ENCODE measurements at places on chromosomes 13 and 19.
A peak's percentile ranks its signal among the peaks of the same experiment; 100 is the strongest.

- no peak for DNase-seq
Measured at GRCh38 chr19:4559569-4559968, at the start of gene SEMA6B. SEMA6B (minus strand) TSS chr19:4559684; CDS start chr19:4558457, 1,227 bp downstream.

GRCh38 chr19:4988770-4989251 is 19.9 kb downstream of the KDM4B start:
- DNase-seq: peak; percentile 53

GRCh38 chr19:21581646-21582240 is 76.3 kb downstream of the ZNF429 start:
- no peak for DNase-seq

DNA sequence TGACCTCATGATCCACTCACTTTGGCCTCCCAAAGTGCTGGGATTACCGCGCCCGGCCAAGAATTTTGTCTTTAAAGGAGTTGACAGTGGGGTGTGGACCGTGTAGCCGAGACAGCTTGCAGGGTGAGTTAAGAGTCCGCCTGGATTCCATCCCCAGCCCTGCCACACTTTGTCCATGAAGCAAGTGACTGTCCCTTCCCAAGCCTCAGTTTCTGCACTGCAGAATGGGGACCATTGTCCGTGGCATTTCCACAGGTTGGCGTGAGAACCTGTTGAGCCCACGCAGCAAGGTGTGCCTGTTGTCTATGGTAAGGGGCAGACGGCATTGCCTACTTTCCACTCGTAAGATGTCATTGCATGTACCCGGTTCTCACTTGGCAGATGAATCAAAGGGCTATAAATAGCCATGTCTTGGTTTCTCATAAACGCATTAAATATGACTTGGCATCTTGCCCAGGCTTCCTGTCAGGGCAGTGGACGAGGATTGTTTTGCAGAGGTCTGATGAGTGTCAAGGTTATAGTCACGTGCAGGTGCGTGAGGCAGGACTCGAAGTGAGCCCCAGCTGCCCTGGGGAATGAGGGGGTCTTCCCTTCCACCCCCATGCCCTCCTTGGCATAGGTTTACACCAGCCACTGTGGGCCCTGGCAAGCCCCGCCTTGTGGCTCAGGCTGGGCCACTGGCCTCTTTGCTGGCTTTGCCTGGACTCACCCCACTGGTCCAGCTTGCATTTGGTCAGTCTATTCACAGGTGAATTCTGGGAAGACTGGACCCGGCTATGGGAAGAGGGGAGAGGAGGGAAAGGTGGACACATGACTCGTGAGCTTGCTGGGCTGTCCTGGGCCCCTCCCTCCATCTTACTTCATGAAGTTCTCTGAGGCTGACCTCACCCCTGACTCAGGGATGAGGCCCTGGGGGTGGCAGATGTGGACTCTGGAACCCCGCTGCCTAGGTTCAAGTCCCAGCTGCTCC is 14.6 kb downstream of the FAM187B start:
- peak; percentile 40 for DNase-seq

DNA sequence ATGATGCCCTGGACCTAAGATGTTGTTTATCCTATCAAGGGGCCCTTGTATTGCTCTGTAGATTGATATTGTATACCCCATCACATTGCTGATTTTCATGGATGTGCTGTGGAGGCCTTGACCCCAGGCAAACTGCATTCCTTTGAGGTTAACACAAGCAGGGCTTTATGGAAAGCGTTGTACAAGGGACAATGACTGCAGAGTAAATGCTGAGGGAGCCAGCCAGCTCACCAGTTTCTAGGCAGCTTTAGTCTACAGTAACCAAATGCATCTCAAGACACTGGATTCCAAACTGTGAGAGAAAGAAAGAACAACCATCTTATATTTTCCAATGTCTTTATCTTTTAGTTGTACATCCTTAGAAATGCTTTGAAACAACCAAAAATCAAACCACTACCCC is 34.1 kb upstream of the EDNRB start:
- no peak for DNase-seq

DNA sequence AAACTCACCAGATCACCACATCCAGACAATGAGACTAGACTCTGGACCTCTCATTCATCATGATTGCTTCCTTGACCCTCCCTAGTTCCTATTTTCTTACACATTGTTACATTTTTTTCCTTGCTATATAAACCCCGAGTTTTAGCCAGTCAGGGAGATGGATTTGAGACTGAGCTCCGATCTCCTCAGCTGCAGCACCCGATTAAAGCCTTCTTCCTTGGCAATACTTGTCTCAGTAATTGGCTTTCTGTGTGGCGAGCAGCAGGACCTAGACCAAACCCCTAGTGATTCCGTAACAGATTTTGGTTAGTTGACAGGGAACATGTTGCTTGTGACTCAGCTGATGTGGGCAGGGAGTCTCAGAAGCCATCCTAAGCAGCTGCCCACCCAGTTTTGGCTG is 44.0 kb downstream of the SUCLA2 start:
- DNase-seq: no peak

- no peak for DNase-seq
Measured at GRCh38 chr13:32426191-32426989, 1.5 kb downstream of the N4BP2L1 start.

GRCh38 chr19:16024266-16025107 is 51.8 kb upstream of the TPM4 start:
- DNase-seq: no peak

DNA sequence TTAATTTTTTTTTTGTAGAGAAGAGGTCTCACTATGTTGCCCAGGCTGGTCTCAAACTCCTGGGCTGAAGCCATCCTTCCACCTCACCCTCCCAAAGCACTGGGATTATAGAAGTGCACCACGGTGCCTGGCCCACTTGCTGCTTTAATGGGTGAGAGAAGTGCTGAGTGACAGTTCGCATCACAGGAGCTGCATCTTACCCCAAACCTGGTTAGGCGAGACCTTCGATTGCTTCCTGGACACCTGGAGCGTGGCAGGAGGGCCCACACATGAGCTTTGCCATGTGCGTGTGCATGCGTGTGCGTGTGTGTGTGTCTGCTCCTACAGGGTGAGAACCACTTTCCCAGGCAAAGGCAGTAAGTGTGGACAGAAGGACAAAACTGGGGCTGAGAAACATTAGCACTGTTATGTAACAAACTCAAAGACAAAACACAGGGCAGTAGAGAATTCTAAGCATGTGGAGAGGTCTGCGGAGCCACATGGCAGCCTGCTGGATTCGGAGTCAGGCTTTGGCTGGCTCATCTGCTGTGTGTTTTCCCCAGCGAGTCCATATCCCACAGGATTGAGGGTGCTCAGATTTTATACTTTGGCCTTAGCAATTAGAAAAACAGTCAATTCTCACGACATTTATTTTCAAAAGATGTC is 11.7 kb upstream of the MTIF3 start:
- DNase-seq: no peak

DNA sequence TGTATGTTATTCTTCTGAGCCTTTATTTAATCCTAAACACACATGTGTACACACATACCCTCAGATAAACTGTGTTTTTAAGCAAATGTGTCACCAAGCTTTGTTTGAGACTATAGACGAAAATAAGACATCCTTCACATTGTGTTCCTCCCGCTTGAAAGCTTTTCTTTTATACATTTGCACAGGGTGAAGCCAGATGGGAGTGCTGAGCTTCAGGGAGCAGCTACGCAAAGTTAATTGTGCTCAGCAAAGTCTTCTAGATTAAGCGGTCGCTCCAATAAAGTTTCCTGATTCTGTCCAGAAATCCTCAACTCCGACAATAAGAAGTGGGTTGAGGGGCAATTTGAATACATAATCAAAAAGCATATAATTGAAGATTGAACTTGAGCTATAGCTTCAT is 117.2 kb upstream of the ARGLU1 start:
- no peak for DNase-seq
